ENCODE measurements at places on chromosomes 2 and 18.

- no peak for DNase-seq
Measured at GRCh38 chr18:76370201-76370600, 124.8 kb downstream of the ZNF516 start.

GRCh38 chr2:155633887-155634570, 698.5 kb downstream of the NR4A2 start:
- DNase-seq, result no peak

GRCh38 chr2:151228847-151229512, 32.7 kb downstream of the RBM43 start:
- no peak for DNase-seq

- DNase-seq, result no peak
Measured at GRCh38 chr2:138711812-138712211, 68.4 kb downstream of the NXPH2 start.

DNA sequence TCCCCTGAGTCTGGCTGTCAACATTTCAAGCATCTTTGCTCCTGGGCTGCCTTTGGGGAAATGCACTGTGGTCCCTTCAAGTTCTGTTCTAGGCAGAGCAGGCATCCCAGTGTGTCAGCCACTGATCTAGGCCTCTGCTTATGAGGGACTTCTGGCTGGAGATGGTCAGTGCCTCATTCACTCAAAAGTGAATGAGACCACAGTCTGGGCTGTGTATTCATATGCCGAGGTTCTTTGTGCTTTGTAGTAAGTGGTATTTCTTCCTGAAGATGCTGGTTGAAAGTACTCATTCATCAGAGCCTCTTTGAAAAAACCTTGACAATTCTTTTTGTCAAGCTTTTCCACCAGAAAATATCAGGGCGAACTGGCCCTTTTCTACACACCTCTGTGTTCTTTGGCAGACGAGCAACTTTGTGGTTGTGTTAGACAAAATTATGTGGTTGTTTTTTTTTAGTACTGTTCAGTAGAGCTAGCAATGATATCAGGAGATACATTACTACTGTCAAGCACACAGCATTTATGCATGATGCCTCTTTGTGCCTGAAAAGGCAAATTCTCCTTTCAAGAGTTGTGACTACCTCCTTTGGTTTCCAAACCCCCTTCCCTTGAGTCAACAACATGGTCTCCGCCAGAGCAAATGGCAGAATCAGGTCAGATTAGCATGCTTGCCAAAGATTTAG, 510.9 kb upstream of the NRP2 start:
- DNase-seq, result no peak

DNA sequence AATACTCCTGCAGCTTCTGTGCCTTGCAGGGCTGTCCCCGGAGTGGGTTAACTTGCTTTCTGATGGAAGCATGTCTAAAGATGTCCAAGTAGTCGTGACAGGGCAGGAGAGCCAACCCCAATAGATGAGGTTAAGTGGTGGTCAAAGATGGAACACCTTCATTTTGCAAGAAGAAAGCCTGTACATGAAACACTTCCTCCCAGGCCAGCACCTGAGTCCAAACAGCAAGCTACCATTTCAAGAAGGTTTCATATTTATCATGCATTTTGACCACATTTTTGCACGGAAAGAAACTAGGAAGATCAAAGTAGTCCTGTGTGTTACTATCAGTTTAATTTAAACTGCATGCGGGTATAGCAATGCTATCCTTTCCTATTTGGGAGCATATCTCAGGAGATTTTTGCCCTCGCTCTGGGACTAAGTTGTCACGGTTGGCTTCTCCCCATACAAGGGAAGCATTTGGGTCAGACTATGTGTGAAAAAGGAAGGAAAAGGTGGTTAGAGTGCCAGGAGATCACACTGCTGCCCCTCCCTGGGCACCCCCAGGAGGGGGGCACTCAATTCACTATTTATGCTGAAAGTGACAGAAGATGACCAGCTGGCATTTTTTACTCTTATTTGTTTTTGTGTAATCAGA, 187.6 kb downstream of the ZNF521 start:
- DNase-seq, result no peak

GRCh38 chr2:76448956-76449355, 738.2 kb upstream of the GCFC2 start:
- no peak for DNase-seq

DNA sequence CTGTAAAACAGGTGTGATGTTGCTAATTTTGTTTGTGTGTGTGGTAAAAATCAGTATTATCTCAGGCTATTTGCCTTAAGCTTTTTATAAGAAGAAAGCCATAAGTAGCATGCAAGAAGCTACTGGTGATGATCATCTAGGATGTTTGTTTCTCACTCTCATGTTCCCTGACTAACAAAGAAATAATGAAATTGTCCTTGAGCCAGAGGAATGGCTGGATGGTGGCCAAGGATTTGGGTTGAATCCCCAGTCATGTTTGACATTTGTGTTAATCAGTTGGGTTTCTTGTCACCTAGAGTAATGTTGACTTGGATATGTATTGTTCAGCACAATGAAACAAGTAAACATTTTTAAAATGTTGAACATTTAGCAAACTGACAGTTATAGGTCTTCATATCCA, 496.8 kb upstream of the ZEB2 start:
- DNase-seq, result no peak
